Upper lobe of right lung (tissue), 1 donor: ENCODE measurements at places on chromosomes 16 and 17. TPM values are rescaled to one million over a fixed set of nuclear protein-coding genes. Genes with fewer than 3 reads are reported as not detected.

Gene CHTF8
- 97.3 TPM for total RNA-seq

Gene TMEM204
- total RNA-seq: 69.2 TPM

Gene ZFHX3
- 29.0 TPM for total RNA-seq

Gene CDT1
- total RNA-seq: 1.0 TPM

Gene CES5A
- not detected for total RNA-seq

Gene HS3ST6
- not detected for total RNA-seq

Gene NUPR1
- 291 TPM for total RNA-seq

Gene CA5A
- total RNA-seq: not detected

Gene LCMT1
- total RNA-seq: 31.7 TPM

Gene ADAD2
- 0.52 TPM for total RNA-seq

Gene RRAD
- total RNA-seq: 11.1 TPM

Gene SUMO2
- 316 TPM for total RNA-seq

Gene SMIM36
- total RNA-seq: not detected

Gene MMP28
- total RNA-seq: 55.6 TPM

Gene ABCC12
- not detected for total RNA-seq

Gene RUSF1
- 62.8 TPM for total RNA-seq

DNA sequence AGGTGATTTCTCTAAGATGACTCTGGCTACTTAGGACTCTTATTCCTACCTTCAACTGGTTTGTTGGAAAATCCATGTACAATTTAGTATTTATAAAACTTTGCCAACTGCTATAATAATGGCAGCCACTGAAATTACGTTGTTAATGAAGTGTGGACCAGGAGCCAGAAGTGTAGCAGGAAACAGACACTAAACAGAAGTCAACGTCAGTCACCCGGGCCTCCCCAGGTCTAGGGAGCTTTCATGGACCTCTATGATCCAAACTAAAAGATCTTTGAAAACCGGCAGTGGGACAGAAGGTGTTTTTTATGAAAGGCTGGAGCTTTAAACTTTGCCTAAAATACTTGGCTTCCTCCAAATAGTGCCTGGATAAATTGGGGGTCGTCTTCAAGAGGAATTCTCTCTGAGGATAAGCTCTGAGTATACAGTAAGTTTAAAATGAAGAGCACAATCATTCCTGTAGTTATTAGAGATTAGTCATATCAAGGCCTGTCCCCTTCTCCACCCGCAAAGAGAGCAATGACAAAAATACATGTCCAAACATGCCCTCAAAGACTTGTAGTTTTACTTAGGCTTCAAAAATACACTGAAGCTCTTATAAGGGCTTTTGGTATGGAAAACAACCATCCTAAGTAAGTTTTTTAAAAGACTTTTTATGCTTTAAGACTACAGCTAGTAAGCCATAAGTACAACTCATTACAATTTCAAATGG, 34.6 kb downstream of the DCUN1D3 start:
- peaks cover 53% of the 10 kb centered on the region for H3K4me1 ChIP-seq
- no peak for DNase-seq
- H3K4me3 ChIP-seq: no peak overlapping the region
- no peaks in the 10 kb centered on the region for H3K27me3 ChIP-seq
- H3K36me3 ChIP-seq: peaks cover 18% of the 10 kb centered on the region

- H3K36me3 ChIP-seq: peaks cover 4% of the 10 kb centered on the region
- H3K4me3 ChIP-seq: no peak overlapping the region
- no peak for DNase-seq
- H3K27me3 ChIP-seq: no peaks in the 10 kb centered on the region
- H3K4me1 ChIP-seq: peaks cover 14% of the 10 kb centered on the region
These were observed 161.5 kb downstream of the FTO start for GRCh38 chr16:53865494-53865863.

GRCh38 chr16:56360117-56361008, 65.0 kb downstream of the AMFR start:
- no peaks in the 10 kb centered on the region for H3K27me3 ChIP-seq
- peaks cover 9% of the 10 kb centered on the region for H3K4me1 ChIP-seq
- H3K4me3 ChIP-seq: no peak overlapping the region
- DNase-seq: no peak

- DNase-seq: peak; percentile 67
- no peak overlapping the region for H3K27ac ChIP-seq
- no peaks in the 10 kb centered on the region for H3K4me1 ChIP-seq
- H3K27me3 ChIP-seq: peaks cover 50% of the 10 kb centered on the region
- no peaks in the 10 kb centered on the region for H3K36me3 ChIP-seq
- H3K4me3 ChIP-seq: peak overlapping the region; percentile 43
These were observed 577 bp upstream of the HS3ST2 start for GRCh38 chr16:22813223-22813947.

- no peaks in the 10 kb centered on the region for H3K4me1 ChIP-seq
- H3K27me3 ChIP-seq: no peaks in the 10 kb centered on the region
- H3K4me3 ChIP-seq: no peak overlapping the region
These were observed 163.4 kb downstream of the SEC14L1 start for GRCh38 chr17:77304051-77304745.

DNA sequence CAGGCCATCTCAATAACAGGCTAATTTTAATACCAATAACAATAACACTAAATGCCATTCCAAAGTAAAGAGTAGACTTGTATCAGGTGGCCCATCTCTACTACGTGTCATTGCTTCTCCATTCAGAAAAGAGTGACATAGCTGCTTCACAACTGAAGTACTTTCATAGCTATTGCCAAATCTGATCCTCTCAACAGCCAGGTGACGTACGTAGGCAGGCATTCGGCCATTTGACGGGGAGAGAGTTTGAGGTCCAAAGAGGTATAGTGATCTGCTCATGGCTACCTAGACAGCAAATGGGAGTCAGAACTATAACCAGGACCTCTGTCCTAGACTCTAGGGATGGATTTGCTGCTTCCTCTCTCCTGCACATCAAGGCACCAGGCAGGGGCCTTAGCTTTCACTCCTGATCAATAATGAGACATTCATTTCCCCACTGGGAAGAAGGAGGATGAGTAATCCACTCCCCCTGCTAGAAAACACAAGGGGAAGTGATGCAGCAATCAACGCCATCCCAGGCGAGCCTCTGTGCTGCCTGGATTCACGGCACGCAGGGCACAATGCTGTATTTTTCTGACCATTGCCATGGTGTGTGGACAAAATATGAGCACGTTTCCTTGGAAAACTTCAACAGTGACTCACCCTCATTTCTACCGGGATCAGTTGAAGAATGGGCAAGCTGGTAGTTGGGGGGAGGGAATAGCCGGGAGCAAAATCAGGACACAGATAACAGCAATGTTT, 80.9 kb downstream of the SPACA3 start:
- no peak for DNase-seq
- H3K36me3 ChIP-seq: no peaks in the 10 kb centered on the region
- no peak overlapping the region for H3K27ac ChIP-seq
- no peak overlapping the region for H3K4me3 ChIP-seq
- no peaks in the 10 kb centered on the region for H3K4me1 ChIP-seq

GRCh38 chr17:75160211-75160610, 5.9 kb upstream of the JPT1 start:
- no peak overlapping the region for H3K4me3 ChIP-seq
- H3K27me3 ChIP-seq: no peaks in the 10 kb centered on the region
- peaks cover 16% of the 10 kb centered on the region for H3K36me3 ChIP-seq
- no peaks in the 10 kb centered on the region for H3K4me1 ChIP-seq

- no peak overlapping the region for H3K4me3 ChIP-seq
- DNase-seq: no peak
- H3K27ac ChIP-seq: no peak overlapping the region
- H3K27me3 ChIP-seq: no peaks in the 10 kb centered on the region
- peaks cover 10% of the 10 kb centered on the region for H3K4me1 ChIP-seq
These were observed 74.0 kb downstream of the SEC14L1 start for GRCh38 chr17:77214743-77215142.

DNA sequence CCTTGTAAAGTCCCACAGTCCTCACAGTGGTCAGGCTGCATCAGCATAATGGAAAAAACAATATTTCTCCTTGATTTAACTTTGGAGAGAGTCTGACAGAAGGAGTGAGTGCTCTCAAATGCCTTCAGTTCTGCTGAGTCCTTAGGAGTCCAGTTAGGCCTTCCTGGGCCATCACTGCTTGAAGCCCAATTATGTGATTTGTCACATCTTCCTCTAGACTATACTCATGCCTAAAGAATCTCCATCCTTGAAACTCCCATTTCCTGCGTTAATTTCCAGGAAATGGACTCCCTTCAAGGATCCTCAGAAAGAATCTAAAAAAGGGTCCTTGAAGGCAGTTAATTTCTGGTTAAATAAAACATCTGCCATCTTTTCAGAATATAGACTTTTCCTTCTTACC, 52.8 kb downstream of the SLFN5 start:
- no peak for DNase-seq
- H3K4me1 ChIP-seq: no peaks in the 10 kb centered on the region
- H3K4me3 ChIP-seq: no peak overlapping the region
- no peaks in the 10 kb centered on the region for H3K36me3 ChIP-seq

DNA sequence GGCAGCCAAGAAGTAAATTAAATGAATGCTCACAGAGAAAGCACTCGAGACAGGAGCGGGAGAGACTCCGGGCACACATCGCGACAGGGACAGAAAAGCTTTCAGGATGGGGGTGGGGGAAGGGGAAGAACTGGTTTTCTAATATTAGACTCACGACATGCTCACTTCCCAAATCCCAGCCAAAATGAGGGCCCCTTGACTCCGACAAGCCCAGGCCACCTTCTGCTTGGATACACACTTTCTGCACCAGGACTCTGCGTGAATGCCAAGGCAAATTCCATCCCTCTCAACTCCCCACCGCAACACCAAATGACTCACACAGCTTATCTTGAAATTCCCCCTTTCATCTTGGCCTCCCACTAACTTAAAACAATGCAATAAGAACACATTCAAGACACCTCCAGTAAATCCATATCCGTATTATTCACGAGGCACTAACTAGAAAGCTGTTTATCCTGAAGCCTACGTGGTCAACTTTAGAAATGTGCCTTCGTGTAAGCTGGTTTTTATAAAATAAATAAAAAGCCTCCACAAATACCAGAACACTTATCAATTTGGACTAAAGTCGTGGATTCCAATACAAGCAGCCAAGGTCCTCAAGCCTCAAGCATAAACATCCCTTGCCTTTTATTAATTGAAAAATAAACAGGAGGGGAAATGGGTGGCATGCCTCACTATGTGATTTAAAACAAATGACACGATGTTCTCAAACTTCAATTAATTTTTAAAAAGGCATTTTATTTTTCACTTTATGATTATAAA, 46.1 kb downstream of the NXN start:
- peaks cover 42% of the 10 kb centered on the region for H3K4me1 ChIP-seq
- no peaks in the 10 kb centered on the region for H3K27me3 ChIP-seq
- no peaks in the 10 kb centered on the region for H3K36me3 ChIP-seq
- no peak overlapping the region for H3K4me3 ChIP-seq
- peak; percentile 74 for DNase-seq

DNA sequence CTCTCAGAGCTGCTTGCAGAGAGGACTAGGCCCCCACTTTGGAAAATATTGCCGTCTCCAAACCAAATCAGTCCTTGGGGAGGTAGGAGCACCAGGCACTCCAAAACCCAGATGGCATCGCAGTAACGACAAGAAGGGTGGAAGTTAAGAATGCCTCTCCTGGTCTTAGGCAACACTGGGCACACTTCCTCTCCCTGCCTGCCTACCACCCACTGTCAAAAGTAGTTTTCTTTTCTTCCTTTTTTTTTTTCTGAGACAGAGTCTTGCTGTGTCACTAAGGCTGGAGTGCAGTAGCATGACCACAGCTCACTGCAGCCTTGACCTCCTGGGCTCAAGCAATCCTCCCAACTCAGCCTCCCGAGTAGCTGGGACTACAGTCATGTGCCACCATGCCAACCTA, 47.2 kb downstream of the SRL start:
- H3K27me3 ChIP-seq: no peaks in the 10 kb centered on the region
- no peak for DNase-seq
- no peak overlapping the region for H3K4me3 ChIP-seq
- H3K36me3 ChIP-seq: no peaks in the 10 kb centered on the region
- no peak overlapping the region for H3K27ac ChIP-seq
- no peaks in the 10 kb centered on the region for H3K4me1 ChIP-seq

GRCh38 chr17:57342963-57343589, 86.8 kb downstream of the MSI2 start:
- H3K4me3 ChIP-seq: no peak overlapping the region
- H3K4me1 ChIP-seq: no peaks in the 10 kb centered on the region
- no peak overlapping the region for H3K27ac ChIP-seq
- no peaks in the 10 kb centered on the region for H3K36me3 ChIP-seq

- no peak for DNase-seq
- H3K27ac ChIP-seq: no peak overlapping the region
- H3K36me3 ChIP-seq: no peaks in the 10 kb centered on the region
- no peaks in the 10 kb centered on the region for H3K27me3 ChIP-seq
These were observed 594.8 kb upstream of the GOT2 start for GRCh38 chr16:59328961-59329360.

DNA sequence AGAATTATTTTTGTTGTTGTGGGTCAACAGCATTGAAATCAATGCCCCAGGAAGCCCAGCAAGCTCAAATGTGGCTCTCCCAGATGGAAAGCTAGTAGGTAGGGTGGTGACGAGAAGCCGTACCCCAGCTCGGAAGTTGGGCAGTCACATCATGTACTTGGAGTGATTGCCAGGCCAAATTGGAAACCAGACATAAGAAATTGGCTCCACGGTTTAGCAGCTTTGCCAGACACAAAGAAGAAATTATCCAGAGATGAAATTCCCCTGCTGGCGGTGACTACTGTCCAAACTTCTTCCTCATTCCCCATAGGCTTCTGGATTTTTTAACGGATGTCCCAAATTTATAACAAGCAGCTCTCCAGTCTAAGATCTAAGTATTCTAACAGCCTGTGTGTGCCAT, 95.9 kb downstream of the OR1D5 start:
- no peaks in the 10 kb centered on the region for H3K27me3 ChIP-seq
- H3K36me3 ChIP-seq: no peaks in the 10 kb centered on the region
- H3K4me3 ChIP-seq: no peak overlapping the region
- no peaks in the 10 kb centered on the region for H3K4me1 ChIP-seq
- DNase-seq: no peak
- no peak overlapping the region for H3K27ac ChIP-seq

- H3K36me3 ChIP-seq: no peaks in the 10 kb centered on the region
- DNase-seq: peak; percentile 59
- no peaks in the 10 kb centered on the region for H3K27me3 ChIP-seq
- no peak overlapping the region for H3K27ac ChIP-seq
- H3K4me1 ChIP-seq: peaks cover 6% of the 10 kb centered on the region
These were observed 17.2 kb upstream of the METRNL start for GRCh38 chr17:83062011-83062817.

- no peaks in the 10 kb centered on the region for H3K36me3 ChIP-seq
- DNase-seq: no peak
- H3K27ac ChIP-seq: no peak overlapping the region
- H3K4me3 ChIP-seq: no peak overlapping the region
- no peaks in the 10 kb centered on the region for H3K27me3 ChIP-seq
These were observed 67.8 kb upstream of the FA2H start for GRCh38 chr16:74842413-74842812.

- no peak for DNase-seq
- peaks cover 27% of the 10 kb centered on the region for H3K4me1 ChIP-seq
- H3K27me3 ChIP-seq: no peaks in the 10 kb centered on the region
- peak overlapping the region; percentile 96 for H3K27ac ChIP-seq
- H3K4me3 ChIP-seq: peak overlapping the region; percentile 100
These were observed 512 bp upstream of the ENDOV start for GRCh38 chr17:80414508-80414802.

GRCh38 chr17:27239046-27239445, 54.9 kb upstream of the WSB1 start:
- DNase-seq: no peak
- H3K36me3 ChIP-seq: no peaks in the 10 kb centered on the region
- no peaks in the 10 kb centered on the region for H3K27me3 ChIP-seq
- no peak overlapping the region for H3K27ac ChIP-seq
- peaks cover 42% of the 10 kb centered on the region for H3K4me1 ChIP-seq
